Stimulated activated CD4-positive, alpha-beta T cell treated with anti-CD3 and anti-CD28 coated beads, Interleukin-2, amount 100 ng/mL, for 48 hours (primary cell): ENCODE measurements at places on chromosomes 3 and 15.
A peak's percentile ranks its signal among the peaks of the same experiment; 100 is the strongest.

DNA sequence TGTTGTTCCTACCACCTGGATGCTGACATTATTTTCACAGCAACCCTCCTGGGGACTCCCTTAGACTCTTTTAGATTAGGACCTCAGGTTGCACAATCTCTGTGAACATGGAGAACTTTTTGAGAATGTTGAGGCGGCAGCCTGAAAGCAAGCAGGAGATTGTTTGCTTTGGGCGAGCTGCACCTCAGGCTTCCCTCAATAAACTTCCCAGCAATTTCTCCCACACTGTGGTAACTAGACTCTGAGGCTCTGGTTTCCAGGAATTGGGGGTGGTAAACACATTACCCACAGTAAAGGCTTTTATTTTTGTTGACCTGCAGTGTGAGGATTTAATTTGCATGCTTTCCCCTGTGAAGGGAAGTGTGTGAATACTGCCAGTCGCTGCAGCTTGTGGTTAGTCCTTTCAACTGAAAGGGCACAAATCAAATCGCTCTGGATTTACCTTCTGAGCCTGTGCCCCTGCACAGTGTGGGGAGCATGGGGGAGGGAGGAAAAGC is 35.2 kb upstream of the SIAH2 start:
- no peak for DNase-seq

DNA sequence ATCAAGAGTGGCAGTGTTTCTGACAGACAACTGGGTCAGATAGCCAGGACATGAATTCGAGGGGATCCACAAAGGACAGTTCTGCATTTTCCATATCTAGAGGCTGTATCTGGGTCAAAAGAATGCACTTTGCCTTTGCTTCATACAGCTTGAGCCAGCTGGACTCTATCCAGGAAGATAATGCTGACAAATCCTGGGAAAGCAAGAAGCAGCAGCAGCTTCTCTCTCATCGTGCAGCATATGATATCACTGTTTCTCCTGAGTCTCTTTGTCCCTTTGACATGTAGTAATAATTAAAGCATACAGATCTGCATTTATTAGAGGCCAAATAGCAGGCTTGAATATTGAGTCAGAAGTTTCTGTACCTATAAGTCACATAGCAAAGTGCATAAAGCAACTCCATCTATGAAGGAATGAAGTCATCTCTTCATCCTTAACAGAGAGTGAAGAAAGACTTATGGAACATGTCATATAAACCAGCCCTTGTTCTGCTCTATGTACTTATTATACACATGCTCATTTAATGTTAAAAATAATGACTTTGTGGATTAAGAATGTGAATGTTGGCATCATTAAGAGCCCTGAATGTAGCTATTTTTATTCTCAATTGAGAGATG is 236.8 kb upstream of the GBE1 start:
- DNase-seq, result no peak

DNA sequence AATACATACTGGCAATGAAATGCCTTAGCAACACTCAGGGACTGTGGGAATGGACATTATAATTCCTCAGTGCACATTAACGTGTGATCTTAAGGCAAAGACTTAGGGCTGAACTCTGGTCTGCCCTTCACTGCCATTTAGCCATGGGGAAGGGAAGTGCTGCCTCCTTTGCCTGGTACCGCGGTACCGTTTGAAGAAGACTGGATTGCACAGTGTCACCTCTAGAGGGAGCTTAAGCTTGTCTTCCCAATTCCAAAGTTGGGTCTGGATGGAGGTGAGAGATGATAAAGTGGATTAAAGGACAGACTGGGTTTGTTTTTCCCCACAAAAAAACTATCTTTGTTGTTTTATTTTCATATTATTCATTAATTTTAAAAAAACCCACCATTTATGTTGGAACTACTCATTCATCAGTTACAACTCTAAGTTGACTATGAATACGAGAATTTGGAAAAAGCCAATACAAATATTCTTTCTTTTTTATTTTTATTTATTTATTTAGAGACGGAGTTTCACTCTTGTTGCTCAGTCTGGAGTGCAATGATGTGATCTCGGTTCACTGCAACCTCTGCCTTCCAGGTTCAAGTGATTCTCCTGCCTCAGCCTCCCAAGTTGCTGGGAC is 60.0 kb upstream of the SYN2 start:
- no peak for DNase-seq

DNA sequence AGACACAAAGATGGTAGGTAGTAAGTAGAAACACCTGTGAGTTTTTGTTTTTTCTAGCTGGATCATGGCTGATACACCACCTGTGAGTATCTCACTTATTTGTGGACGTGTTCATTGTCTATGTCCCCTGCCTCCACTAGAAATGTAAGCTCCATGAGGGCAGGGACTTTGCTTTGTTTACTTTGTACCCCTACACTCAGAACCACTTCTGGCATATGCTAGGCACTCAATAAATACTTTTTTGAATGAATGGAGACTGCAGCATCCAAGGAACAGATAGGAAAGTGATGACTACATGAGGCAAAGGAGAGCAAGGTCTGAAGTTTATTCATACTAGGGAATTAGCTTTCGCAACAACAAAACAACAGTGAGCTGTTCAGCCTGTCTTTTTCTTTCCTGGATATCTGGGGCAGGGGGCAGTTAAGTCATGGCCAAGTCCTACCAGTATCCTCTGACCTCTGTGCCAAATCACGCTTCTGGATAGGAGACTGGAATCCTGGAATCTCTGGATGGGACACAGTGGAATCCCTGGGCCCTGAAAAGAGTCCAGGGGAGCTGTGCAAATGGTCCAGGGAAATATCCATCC is 11.6 kb upstream of the EPB42 start:
- DNase-seq, result no peak

DNA sequence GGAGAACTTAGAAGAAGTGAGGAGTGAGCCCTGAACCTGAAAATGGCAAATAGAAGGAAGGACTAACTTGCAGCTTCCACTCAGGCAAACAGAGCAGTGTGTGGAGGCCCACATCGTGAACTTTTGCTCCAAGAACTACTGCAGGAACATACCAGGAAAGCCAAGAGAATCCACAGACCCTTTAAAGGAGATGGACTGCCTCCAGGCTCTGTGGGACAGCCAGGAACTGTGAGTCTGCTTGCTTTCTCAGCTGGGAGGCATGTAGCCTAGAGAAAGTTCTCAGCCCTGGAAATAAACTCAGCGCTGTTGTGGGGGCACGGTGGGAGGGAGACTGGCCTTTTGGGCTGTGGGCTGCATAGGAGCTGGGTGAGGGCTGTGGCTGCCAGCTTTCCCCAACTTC is 93.0 kb downstream of the SNRK start:
- DNase-seq, result no peak

DNA sequence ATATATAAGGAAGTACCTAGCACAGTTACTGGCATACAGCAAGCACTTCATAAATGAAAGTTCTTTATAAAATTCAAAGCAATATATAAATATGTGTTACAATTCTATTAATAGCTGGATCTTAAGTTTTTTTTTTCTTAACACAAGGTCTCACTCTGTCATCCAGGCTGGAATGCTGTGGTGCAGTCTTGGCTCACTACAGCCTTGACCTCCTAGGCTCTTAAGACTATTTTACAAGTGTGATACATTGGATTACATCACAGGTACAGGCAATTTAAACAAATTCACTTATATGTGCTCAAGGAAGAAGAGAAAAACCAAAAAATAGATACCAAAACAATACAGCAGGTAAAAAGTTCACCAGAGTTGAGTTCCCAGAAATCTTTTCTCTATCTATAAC is 60.6 kb downstream of the ZNF280D start:
- no peak for DNase-seq

DNA sequence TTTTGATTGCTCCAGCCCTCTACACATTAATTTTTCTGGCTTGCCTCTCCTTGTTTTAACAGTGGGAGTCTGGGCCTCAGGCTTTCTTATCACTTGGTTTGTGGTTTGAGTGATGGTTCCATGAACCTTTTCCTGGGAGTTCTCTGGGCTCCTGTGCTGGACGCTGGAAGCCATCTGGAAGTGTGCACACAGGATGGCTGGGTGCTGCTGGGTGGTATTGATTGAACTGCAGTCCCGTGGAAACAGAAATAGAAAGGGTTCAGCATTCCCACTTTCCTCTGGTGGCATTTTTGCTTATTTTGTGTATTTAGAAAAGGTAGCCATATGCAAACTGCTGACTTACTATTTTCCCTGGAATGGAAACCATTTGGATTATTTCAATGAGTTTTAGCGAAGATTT is 25.6 kb downstream of the MITF start:
- no peak for DNase-seq

DNA sequence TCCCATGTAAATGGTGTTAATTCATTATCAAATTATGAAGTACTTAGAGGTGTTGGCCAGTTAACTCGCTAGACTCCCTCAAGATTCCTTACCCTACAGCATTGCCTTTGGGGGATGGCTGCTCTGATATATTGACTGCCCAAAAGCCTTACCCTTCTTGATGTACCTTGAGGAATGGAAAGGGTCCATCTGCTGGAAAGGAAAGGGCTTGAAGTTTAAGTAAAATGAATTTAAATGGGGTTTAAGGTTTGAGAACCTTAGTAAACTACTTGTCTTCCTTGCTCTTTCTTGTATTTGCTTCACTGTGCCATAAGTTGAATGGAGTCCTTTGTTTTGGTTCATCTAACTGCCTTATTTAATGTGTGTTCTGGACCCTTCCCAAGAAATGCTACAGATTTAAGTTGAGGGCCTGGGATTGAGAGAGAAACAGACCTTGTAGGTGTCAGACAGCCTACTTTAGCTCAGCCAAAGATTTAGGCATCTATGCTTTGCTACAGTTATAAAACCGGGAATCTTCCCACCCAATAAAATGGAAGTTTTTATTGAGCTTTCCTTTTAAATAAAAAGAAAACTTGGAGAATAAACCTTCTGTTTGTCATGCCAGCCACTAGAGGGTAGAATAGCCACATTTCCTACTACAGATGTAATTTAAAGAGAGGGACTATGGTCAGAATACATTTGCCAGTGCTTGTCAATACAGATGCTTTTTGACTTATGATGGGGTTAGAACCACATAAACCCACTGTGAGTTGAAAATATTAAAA is 25.3 kb downstream of the CMSS1 start:
- no peak for DNase-seq

DNA sequence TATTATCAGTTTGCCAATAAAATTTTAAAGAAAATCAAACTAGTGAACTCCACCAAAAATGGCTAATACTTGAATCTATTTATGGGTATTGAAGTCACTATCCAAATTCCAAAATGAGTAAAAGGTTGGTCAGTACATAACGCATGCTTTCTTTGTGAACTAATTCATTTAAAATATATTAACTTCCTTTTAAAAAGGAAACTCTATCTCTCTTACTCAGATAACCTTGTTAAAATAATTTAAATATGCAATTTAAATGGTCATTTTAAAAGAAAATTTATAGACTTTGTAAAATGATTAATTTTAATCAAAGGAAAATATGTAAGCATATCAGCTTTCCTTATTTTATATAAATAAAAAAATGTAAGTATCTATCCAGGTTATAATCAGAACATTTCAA is 419.4 kb upstream of the ZNF385D start:
- DNase-seq, result no peak

GRCh38 chr3:112776000-112776399 is 70.7 kb downstream of the CD200R1L start:
- no peak for DNase-seq

GRCh38 chr15:101019366-101019896 is 100.3 kb downstream of the LRRK1 start:
- no peak for DNase-seq

DNA sequence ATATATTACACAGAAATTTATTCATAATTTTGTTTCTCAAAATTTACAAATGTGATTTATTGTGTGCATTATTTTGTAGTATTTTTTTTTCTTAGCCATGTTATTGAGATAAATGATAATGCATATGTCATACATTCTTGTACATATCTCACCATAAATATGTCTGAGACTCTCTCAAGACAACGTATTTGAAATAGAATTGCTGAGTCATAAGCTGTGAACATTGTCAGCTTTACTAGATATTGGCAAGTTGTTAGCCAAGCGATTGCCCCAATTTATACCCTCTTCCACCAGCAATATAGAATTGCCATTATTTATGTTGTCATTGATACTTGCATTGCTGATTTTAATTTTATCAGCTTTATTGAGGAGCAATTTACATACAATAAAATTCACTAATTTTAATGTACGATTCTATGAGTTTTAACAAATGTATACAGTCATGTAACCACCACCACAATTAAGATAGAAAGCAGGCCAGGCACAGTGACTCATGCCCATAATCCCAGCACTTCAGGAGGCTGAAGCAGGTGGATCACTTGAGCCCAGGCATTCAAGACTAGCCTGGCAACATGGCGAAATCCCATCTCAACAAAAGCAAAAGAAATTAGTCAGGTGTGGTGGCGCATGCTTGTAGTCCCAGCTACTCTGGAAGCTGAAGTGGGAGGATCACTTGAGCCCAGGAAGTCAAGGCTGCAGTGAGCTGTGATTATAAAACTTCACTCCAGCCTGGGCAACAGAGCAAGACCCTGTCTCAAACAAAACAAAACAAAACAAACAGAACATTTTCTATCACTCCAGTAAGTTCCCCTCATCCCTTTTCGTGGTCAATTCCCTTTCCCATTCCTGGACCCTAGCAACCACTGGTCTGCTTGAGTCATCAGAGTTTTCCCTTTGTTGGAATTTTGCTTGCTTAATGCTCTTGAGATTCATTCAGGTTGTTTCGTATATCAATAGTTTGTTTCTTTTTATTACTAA is 373.1 kb downstream of the MFSD1 start:
- DNase-seq, result no peak

DNA sequence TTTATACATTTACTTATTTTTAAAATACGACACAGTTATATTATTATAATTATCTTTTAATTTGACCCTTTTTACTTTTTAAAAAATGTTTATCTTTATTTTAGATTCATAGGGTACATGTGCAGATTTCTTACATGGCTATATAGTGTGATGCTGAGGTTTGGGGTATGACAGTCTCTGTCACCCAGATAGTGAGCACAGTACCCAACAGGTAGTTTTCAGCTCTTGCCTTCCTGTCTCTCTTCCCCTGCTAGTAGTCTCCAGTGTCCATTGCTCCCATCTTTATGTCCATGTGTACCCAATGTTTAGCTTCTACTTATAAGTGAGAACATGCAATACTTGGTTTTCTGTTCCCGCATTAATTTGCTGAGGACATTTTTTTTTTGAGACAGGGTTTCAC is 21.8 kb upstream of the KCNMB2 start:
- no peak for DNase-seq

DNA sequence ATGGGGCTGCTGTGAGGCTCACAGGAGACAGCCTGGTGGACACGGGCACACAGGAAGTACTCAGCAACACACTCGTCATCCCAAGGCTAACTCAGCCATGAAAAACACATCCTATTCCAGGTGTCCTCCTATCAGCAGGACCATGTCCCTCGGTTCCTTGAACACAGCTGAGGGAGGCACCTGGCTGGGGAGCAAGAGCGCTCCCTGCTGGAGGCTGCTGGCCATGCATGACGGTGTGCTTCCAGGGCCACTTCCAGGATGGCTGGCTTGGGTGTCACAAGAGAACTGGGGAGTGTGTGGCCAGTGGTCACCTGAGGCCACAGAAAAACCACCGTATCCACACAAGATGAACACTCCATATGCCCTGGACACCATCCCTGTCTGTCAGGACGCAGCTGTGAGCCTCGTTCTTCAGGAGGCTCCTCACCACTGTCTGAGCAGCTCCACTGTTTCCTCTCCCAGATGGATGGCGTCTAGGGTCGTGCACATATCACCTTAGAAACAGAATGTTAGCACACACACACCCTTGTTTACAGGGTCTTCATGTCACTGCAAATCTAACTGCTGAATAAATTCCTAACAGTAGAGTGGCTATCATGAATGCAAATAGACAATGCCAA is 31.0 kb downstream of the POC1A start:
- DNase-seq, result peak; percentile 69
